ENCODE measurements at places on chromosomes 11 and 22.

DNA sequence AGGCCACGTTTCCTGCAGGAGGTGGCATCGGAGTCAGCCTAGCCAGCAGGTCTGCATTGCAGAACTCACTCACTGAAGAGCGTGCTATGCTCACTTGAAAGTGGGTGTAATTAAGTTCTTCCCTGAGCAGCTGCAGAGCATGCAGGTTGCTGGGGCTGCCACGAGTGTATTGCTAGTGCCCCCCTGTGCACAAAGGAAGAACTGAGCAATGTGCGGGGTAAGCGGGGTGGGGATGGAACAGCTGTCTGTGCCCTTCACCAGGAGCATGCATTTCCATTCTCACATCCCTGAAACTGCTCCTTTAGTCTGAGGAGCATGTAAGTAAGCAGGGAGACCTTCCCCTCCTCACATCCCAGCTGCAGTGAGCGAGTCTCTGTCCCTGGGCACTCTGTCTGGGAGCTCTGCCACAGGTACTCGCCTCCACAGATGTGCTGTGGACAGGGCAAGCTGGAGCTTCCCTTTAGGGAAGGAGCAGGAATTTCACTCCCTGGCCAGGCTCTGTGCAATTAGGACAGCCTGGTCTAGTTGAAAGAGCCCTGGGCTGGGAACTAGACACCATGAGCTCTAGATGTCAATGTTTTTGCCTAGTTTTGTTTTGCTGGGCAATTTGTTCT is 1031.8 kb downstream of the NTM start:
- DNase-seq, result peak; percentile 43

GRCh38 chr11:7098235-7098832 is 9.5 kb downstream of the RBMXL2 start:
- DNase-seq, result no peak

- DNase-seq, result no peak
Observed at GRCh38 chr11:65803797-65804492, 17.1 kb downstream of the OVOL1 start.

DNA sequence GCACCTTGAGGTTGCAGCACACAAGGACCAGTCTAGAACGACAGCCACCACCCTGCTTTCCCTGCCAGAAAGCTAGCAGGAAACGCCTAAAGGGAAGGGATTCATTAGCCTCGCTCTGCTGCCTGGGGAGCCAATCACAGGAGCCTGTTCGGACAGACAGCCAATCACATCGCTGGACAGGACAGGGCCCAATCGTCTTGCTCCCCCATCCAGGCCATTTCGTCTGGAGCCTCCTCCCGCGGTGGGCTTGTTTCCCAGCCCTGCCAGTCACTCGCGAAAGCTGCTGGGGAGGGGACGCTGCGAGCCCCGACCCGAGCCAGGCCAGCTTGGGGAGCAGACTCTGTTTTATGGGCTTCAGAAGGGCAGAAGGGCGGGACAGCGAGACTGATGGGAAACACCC is 79.8 kb upstream of the NCAM1 start:
- DNase-seq, result no peak

DNA sequence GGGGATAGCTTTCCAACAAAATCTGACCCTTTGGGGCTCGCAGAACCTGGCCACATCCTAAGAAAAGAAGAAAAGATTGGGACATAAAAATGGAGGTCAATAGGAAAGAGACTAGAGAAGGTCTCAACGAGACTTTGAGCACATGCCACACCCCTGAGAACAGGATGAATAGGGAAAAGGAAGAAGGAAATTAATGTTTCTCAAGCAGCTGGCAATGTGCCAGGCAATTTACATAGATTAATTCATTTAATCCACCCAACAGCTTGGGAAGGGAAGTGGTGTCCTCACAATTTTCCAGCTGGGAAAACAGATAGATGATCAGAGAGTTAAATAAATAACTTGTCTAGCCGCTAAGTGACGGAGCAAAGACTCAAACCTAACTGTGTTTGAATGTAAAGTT is 50.7 kb downstream of the PAMR1 start:
- DNase-seq, result no peak

DNA sequence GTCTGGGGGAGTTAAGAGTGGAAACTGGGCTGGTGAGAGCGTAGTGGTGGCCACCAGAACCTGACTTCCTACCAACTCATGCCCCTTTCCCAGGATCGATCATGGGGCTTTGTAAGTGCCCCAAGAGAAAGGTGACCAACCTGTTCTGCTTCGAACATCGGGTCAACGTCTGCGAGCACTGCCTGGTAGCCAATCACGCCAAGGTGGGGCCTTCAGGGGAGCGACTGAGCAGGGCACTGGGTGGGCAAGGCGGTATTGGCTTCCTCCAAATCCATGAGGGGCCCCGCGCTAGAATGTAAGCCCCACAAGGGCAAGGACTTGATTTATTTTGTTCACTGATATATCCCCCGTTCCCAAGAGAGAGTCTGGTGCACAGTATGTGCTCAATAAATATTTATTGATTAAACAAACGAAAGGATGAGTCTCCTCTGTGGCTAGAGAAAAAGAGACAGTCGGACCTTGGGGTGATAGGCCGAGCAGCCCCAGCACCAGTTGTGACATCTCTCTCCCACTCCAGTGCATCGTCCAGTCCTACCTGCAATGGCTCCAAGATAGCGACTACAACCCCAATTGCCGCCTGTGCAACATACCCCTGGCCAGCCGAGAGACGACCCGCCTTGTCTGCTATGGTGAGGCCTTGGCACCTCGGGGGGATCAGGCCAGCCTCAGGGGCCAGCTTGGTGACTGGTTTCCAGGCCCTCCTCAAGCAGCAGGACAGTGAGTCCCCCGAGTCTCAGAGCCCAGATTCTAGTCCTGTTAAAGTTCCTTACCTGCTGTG is 765 bp downstream of the ZFPL1 start:
- DNase-seq, result no peak

DNA sequence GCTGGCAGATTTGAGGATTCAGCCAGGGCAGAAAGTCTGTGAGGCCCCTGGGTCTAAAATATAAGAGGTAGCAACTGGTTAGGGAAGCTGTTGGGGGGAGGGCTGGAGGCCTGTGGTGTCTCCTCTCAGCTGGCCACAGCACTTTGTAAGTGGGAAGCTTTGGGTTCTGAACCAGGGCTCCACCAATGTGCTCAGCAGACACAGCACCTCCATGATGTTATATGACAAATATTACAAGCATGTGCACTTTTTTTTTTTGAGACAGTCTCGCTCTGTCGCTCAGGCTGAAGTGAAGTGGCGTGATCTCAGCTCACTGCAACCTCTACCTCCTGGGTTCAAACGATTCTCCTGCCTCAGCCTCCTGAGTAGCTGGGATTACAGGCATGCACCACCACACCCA is 8.0 kb downstream of the ARHGAP1 start:
- DNase-seq, result no peak

DNA sequence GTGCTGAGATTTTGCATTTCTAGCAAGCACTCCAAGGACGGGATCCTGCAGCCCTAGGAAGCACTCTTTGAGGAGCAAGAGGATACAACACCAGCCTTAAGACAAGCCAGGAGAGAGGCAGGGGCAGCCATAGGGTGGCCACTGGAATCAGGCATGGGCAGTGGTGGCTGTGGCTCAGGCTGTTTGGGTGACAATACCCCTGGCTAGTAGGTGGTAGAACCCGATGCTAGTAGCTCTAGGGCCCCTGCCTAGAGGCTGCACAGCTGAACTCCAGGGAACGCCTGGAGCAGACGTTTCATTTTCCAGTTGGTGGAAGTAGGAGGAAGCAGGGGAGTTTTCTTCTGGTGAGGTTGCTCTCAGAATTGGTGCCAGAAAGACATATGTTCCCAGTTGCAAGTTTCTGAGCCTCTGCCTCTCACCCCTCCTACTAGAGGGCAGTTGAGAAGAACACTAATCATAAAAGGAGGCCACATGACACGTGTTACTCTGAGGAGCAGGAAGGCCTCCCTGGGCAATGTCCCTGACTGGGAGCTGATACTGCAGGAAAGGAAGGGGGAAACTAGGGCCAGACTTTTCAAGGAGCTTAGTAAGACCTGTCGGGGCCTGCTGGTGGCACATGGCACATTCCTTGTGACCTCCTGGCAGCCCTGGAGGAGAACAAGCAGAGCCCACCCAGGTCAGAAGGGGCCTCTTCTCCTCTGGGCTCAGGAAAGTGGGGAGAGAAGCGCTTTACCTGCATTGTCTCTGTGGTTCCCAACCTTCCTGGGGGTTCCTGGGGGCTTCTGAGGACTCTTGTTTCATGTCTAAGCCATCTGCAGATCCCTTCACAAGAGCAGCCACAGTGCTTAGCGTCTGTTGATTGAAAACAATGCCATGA is 56.6 kb upstream of the DRD2 start:
- DNase-seq, result no peak

DNA sequence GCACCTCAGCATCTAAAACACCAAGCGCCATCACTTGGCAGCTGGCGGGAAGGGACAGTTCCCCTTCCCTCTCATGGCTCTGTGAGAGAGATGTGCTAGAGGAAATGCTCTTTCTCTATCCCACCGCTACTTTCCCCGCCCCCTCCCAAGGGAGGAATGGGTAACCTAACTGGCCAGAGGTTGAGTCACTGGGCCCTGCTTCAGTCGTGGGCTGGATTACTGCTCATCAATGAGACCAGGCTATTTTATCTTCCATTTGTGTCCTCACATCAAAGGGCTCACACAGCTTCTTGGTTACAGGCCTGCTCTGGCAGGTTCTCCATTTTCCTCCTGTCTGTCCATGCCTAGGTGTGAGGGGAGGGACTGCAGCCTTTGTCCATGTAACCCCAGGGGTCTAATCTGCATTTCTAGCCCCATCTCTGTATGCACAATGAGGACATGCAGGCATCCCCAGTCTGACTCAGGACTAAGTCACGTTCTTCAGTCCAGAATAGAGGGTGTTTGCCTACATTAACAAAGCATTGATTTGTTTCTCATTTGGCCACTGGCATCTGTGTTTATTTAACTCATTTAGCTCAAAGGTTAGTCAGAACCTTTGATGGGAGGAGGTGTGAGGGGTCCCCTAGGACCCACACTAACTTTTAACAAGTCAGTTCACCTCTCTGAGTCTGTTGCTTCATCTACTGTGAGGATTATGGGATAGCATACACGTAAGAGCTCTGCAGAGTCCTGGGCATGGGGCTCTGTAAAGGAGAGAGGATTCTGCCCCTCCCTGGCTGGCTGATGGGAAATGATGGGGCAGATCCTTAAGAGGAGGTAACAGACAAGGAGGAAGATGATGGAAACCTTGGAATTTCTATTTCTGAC is 99.1 kb downstream of the XRRA1 start:
- DNase-seq, result no peak

DNA sequence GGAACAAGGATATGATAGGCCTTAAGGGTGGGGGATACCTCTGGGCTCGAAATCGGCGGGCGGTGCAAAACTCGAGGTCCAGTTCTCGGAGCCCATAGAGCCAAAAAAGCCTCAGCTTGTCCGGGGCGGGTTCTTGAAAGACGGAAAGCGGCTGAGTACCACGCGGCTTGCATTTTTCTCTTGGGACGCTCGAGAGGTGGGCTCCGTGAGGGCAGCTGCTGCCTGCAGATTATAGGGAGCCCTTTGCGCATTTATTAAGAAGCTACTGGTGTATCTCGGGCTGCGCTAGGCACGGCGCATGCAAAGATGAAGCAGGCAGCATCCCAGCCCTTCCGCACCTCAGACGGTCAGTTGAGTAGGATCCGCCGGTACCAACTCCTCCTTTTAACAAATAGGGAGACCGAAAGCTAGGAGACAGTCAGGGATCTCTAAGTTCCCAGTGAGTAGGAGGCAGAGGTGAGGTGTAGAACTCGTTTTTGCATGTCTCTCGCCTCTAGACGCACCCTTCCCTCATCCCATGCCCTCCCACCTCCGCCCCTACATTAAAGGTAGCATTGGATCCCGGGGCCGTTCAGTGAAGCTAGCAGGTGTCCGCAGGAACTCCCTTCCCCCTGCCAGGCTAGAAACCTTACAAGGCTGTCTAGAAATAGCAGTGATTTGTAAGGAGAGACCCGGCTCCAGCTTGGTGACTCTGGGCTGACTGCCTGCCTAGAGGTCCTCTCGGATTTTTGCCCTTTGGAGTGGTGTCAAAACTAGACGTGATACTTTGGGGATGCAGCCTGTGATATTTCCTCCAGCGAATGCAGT is 768 bp downstream of the LDHA start:
- DNase-seq, result peak; percentile 31

DNA sequence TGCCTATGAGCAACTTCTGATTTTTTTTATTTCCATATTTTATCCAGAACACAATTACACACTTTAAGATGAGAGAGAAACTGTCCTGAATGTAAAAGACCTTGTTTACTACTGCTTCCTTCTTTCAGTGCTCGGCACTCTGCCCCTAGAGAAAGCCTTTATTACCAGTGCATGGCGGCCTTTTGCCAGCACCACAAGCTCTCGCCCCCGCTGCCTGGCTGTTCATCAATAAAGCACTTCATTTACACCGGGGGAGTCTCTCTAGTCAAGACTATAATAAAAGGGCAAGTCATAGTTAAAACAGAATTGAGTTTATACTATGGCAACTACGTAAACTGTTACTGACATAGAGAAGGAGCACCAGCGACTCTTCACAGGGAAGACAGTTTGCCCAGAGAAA is 259.5 kb downstream of the CADM1 start:
- no peak for DNase-seq

DNA sequence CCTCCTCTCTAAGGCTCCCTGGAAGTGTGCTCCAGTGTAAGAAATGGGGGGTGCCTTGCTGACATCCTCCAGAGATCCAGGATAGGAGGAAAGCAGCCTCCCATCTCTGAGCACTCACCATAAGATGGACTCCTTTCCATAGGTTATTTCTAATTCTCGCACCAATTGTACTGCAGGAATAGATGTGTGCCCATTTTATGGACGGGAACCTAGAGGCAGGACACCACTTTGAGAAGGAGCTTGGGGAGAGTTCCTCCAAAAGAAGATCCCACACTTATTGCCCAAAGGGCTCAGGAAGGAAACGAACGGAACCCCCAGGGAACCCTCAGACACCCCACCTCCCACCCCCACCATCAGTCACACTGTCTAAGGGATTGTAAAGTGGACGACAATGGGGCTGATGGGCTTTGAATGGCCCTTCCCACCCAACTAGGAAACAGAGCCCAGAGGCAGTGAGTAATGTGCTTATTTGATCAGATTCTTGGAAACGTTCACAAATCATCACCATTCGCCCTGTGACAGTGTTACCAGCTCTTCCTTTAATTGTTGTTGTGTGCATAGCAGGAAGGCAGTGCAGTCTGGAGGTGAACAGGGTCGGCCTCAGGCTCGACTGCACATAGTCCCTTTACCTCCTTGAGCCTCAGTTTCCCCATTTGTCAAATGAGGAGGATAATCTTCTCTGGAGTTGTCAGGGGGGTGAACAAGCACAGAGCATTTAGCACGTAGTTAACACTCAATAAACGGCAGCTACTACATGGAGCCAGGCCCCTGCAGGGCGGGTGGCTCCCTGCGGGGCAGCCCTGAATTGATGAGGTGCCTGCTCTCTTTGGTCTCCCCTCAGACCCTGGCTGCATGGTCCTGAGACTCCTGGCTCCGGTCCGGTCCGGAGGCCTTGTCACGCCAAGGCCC is 8.4 kb upstream of the MN1 start:
- DNase-seq, result no peak
